ENCODE measurements at places on chromosomes 5 and 9. TPM values are rescaled to one million over a fixed set of nuclear protein-coding genes. Genes with fewer than 3 reads are reported as not detected.

Gene CRHBP
- 1.1 TPM for total RNA-seq

Gene FCN1
- not detected for total RNA-seq

Gene TRPM6
- total RNA-seq = 0.20 TPM

- peaks cover 4% of the 10 kb centered on the region for H3K4me1 ChIP-seq
- peaks cover 19% of the 10 kb centered on the region for H3K36me3 ChIP-seq
- no peaks in the 10 kb centered on the region for H3K27me3 ChIP-seq
Measured at GRCh38 chr9:94837404-94837803, 110.9 kb downstream of the AOPEP start.

Gene PTPN3
- 3.7 TPM for total RNA-seq

Gene TMEM171
- total RNA-seq = 7.1 TPM

GRCh38 chr9:108017671-108018070 is 528.1 kb upstream of the KLF4 start:
- no peaks in the 10 kb centered on the region for H3K36me3 ChIP-seq
- DNase-seq = no peak
- H3K4me3 ChIP-seq = no peak overlapping the region
- H3K27me3 ChIP-seq = peaks cover 85% of the 10 kb centered on the region
- no peak overlapping the region for H3K27ac ChIP-seq

GRCh38 chr9:99050292-99050911 is 54.5 kb upstream of the TGFBR1 start:
- peaks cover 20% of the 10 kb centered on the region for H3K4me1 ChIP-seq
- DNase-seq = no peak
- no peak overlapping the region for H3K4me3 ChIP-seq

Gene PCDHB7
- 1.1 TPM for total RNA-seq

DNA sequence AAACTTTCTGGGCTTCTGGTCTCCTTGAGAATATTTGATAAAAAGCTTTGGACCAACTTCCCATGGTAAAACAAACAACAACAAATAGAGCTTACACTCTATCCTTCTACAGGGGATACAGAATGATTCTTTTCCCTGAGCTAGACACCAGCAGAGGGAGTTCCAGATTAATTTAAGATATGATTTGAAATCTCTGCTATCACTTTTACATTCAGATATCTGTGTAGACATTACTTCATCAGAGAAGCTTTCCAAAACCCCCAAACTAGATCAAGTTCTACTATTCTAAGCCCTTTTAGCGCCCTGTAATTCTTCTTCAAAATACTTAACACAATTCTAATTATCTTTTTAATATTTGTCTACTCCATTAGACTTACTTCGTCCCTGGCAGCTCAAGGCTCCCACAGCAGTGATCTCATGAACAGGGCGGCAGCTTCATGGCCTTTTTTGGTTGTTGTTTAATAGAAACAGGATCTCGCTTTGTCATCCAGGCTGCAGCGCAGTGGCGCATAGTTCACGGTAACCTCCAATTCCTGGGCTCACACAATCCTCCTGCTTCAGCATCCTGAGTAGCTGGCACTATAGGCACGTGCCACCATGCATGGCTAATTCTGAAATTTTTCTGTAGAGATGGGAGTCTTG is 955 bp upstream of the GALNT12 start:
- no peak for DNase-seq
- peaks cover 27% of the 10 kb centered on the region for H3K27me3 ChIP-seq
- peak overlapping the region; percentile 78 for H3K4me3 ChIP-seq
- no peak overlapping the region for H3K27ac ChIP-seq

- H3K27ac ChIP-seq = peak overlapping the region; percentile 54
- peaks cover 28% of the 10 kb centered on the region for H3K4me1 ChIP-seq
- no peaks in the 10 kb centered on the region for H3K27me3 ChIP-seq
- no peaks in the 10 kb centered on the region for H3K36me3 ChIP-seq
- no peak for DNase-seq
Measured at GRCh38 chr5:163433271-163433670, 4.1 kb upstream of the CCNG1 start.

Gene BRINP1
- 1.1 TPM for total RNA-seq

- no peak overlapping the region for H3K4me3 ChIP-seq
- H3K27me3 ChIP-seq = no peaks in the 10 kb centered on the region
- no peak overlapping the region for H3K27ac ChIP-seq
- H3K36me3 ChIP-seq = no peaks in the 10 kb centered on the region
- no peak for DNase-seq
Measured at GRCh38 chr5:61132559-61132958, 29.7 kb downstream of the SMIM15 start.

- no peaks in the 10 kb centered on the region for H3K27me3 ChIP-seq
- peaks cover 6% of the 10 kb centered on the region for H3K4me1 ChIP-seq
- H3K27ac ChIP-seq = no peak overlapping the region
- DNase-seq = no peak
Measured at GRCh38 chr5:76691467-76692273, 24.3 kb upstream of the F2R start.

DNA sequence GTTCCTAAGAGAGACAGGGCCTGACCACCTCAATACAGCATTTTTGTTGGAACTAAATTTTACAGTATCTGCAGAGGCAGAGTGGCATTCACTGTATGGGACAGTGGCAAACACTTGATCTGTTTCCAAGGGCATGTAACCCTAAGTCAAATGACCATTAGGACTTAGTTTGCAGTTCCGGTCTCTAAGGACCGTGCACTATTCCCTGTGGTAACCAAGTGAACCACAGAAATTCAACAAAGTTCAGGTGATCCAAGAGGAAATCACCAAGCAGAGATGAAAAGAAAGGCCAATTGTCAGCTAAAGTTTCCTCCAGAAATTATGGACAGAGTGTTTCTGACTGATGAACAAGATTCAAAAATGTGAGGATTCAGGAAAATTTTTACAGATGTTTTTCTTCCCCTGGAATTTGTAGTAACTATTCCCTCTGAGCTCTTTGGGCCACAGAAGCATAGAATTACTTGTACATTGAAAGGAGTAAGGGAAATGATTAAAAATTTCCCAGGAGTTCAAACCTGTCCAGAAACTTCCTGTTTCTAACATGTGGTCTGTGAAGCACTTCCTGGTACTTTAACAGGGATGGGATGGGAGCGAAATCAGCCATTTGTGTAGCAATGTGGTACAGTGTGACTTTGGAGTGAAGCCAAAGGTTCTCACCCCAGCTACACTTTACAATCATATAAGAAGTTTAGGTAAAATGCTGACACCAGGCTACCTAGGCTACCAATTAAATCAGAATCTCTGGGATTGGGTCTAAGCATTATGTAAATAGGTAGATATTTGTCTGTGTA is 266.1 kb upstream of the MAP3K1 start:
- no peaks in the 10 kb centered on the region for H3K4me1 ChIP-seq
- no peak overlapping the region for H3K4me3 ChIP-seq
- no peak overlapping the region for H3K27ac ChIP-seq
- H3K36me3 ChIP-seq = no peaks in the 10 kb centered on the region
- H3K27me3 ChIP-seq = peaks cover 28% of the 10 kb centered on the region

GRCh38 chr9:126096340-126096739 is 230.3 kb upstream of the MVB12B start:
- peaks cover 15% of the 10 kb centered on the region for H3K27me3 ChIP-seq
- H3K27ac ChIP-seq = no peak overlapping the region
- H3K4me1 ChIP-seq = no peaks in the 10 kb centered on the region
- H3K36me3 ChIP-seq = no peaks in the 10 kb centered on the region

DNA sequence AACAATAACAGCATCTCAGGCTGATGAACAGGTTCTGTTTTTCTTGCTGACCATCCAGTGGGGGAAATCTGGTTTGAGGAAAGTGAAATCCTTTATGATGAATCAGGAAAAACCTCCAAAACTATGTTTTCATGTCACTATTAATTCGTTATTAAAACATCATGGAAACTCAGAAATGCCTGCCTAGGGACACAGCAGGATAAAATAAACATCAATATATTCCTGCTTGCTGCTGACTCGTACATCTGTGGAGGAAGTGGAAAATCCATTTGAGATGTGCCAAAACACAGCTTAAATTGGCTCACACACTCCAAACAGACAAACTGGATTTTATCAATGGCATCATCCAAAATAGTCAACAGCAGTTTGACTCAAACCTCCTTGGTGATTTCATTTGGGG is 53.0 kb downstream of the TEK start:
- no peaks in the 10 kb centered on the region for H3K27me3 ChIP-seq
- H3K4me3 ChIP-seq = no peak overlapping the region
- no peak overlapping the region for H3K27ac ChIP-seq
- no peaks in the 10 kb centered on the region for H3K36me3 ChIP-seq
- H3K4me1 ChIP-seq = no peaks in the 10 kb centered on the region

GRCh38 chr5:55370291-55370925 is 62.6 kb downstream of the MTREX start:
- peaks cover 2% of the 10 kb centered on the region for H3K4me1 ChIP-seq
- no peak overlapping the region for H3K4me3 ChIP-seq
- H3K27ac ChIP-seq = no peak overlapping the region
- no peaks in the 10 kb centered on the region for H3K27me3 ChIP-seq

Gene MYOT
- total RNA-seq = not detected

Gene NR2F1
- 35.4 TPM for total RNA-seq

DNA sequence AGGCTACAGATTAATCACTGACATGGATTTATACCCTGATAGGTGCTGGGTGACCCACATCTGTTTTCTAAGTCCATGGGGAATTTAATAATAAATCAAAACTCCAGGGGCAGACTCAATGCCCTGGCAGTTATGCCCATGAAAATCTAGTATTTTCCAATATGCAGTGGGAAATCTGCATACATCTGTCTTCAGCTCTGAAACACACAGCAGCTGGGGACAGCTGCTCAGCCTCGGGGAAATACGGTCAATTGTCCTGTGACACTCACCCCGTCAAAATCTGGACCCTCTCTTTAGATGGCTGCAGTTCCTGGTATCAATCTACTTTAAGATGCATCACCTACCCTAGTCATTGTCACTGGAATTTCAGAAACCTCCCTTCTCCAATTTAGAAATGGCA is 12.7 kb upstream of the C1QTNF3 start:
- no peak overlapping the region for H3K4me3 ChIP-seq
- H3K4me1 ChIP-seq = no peaks in the 10 kb centered on the region
- no peak for DNase-seq
- H3K36me3 ChIP-seq = peaks cover 19% of the 10 kb centered on the region
- H3K27me3 ChIP-seq = no peaks in the 10 kb centered on the region
- H3K27ac ChIP-seq = no peak overlapping the region

Gene SNCAIP
- total RNA-seq = 13.7 TPM

GRCh38 chr9:129854588-129855110 is 19.4 kb downstream of the USP20 start:
- H3K36me3 ChIP-seq = peaks cover 20% of the 10 kb centered on the region
- no peaks in the 10 kb centered on the region for H3K4me1 ChIP-seq
- no peak overlapping the region for H3K27ac ChIP-seq
- no peak overlapping the region for H3K4me3 ChIP-seq

Gene SPAAR
- total RNA-seq = not detected

DNA sequence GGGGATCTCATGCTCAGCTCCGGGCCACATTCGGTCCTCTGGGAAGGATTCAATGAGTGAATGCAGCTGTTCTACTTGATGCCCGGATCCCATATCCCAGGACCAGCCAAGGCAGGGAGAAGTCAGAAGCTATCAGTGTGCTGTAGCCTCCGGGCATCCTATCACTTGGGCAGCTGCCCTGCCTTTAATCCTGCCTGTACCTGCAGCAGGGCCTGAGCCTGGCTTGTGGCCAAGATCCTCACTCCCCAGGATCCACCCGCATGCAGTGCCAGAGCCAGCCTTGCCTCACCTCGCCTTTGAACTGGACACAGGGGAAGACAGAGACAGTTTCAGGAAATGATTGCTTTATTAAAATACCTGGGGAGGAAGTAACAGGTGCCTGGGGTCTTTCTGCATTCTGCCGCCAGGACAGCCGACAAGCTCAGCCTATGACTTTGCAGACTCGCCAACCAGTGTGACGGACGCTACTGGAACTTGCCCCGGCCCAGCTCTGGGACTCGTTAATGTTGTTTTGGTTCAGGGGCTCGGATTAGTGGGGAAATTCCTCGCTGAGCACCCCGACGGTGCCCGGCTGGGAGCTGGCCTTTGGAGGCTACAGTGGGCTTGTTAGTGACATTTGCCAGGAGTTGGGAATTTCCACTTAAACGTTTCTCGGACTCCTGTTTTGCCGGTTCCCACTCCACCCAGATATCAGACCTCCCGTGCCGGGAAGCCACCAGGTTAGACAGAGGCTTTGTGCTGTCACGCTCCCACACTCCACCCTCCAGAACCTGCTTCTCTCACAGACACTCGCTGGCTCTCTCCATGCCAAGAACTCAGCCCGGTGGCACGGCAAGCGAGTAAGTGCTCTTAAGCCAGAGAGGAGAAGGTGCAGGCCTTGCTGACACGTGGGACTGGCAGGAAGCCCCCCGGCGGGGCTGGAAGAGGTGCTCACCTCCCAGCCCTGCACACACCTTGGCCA is 721 bp downstream of the PTGES start:
- H3K27me3 ChIP-seq = peaks cover 35% of the 10 kb centered on the region
- no peaks in the 10 kb centered on the region for H3K36me3 ChIP-seq
- DNase-seq = no peak
- no peak overlapping the region for H3K27ac ChIP-seq
- H3K4me3 ChIP-seq = no peak overlapping the region

Gene OR1Q1
- total RNA-seq = not detected

- H3K36me3 ChIP-seq = no peaks in the 10 kb centered on the region
- no peaks in the 10 kb centered on the region for H3K27me3 ChIP-seq
- no peak overlapping the region for H3K27ac ChIP-seq
- no peaks in the 10 kb centered on the region for H3K4me1 ChIP-seq
- no peak for DNase-seq
Measured at GRCh38 chr5:8826508-8826907, 719.4 kb downstream of the SEMA5A start.

Gene MATR3
- 336 TPM for total RNA-seq

- no peak overlapping the region for H3K27ac ChIP-seq
- no peak overlapping the region for H3K4me3 ChIP-seq
- H3K4me1 ChIP-seq = no peaks in the 10 kb centered on the region
- DNase-seq = no peak
- H3K27me3 ChIP-seq = no peaks in the 10 kb centered on the region
- no peaks in the 10 kb centered on the region for H3K36me3 ChIP-seq
Measured at GRCh38 chr5:17928581-17928981, 294.3 kb downstream of the TAF11L14 start.

- no peaks in the 10 kb centered on the region for H3K4me1 ChIP-seq
- H3K27me3 ChIP-seq = peaks cover 13% of the 10 kb centered on the region
- no peak for DNase-seq
- no peak overlapping the region for H3K27ac ChIP-seq
- no peak overlapping the region for H3K4me3 ChIP-seq
Measured at GRCh38 chr5:1431021-1431811, 14.0 kb downstream of the SLC6A3 start.

GRCh38 chr5:174210596-174211276 is 165.2 kb downstream of the NSG2 start:
- peaks cover 2% of the 10 kb centered on the region for H3K4me1 ChIP-seq
- no peak for DNase-seq
- H3K4me3 ChIP-seq = no peak overlapping the region
- no peaks in the 10 kb centered on the region for H3K36me3 ChIP-seq
- H3K27ac ChIP-seq = no peak overlapping the region

GRCh38 chr5:78560000-78560855 is 88.3 kb downstream of the LHFPL2 start:
- H3K27me3 ChIP-seq = no peaks in the 10 kb centered on the region
- peaks cover 4% of the 10 kb centered on the region for H3K36me3 ChIP-seq

Measured in progenitor cell of endocrine pancreas (in vitro differentiated cells).